ENCODE measurements at places on chromosomes 11 and 22.

GRCh38 chr11:47109051-47109726 is 67.5 kb downstream of the ARFGAP2 start:
- no peak for DNase-seq

DNA sequence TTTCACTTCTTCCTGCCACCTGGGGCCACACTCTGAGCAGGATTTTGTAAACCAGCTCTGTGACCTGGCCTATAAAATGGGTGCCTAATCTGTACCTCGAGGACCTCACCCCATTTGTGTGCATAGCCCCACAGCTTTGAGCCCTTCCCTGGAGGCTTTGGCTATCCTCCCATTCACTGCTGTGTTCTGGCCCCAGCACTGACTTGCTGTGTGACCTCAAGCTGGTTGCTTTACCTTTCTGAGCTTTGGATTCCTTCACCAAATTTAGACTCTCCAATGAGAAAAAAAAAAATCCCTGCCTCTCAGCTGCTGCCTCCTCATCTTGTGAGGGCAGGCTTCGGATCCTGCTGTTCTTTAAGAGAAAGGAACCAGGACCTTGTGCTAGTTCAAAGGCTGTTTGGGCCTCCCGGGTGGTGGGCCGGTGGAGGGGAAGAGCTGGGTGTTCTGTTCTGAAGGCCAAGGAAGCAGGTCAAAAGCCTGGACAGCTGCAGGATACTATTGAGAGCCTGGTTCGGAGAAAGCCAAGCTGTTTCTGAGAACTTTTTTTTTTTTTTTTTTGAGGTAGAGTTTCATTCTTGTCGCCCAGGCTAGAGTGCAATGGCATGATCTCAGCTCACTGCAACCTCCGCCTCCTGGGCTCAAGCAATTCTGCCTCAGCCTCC is 1.1 kb upstream of the PYGM start:
- no peak for DNase-seq

- no peak for DNase-seq
Measured at GRCh38 chr11:36195496-36196354, 93.5 kb downstream of the COMMD9 start.

- DNase-seq, result no peak
Measured at GRCh38 chr11:74248469-74248868, 63.0 kb downstream of the P4HA3 start.

- peak; percentile 75 for DNase-seq
Measured at GRCh38 chr11:65329944-65330403, 3.7 kb upstream of the DPF2 start.

GRCh38 chr22:42282943-42283277 is 12.5 kb upstream of the TCF20 start:
- no peak for DNase-seq

DNA sequence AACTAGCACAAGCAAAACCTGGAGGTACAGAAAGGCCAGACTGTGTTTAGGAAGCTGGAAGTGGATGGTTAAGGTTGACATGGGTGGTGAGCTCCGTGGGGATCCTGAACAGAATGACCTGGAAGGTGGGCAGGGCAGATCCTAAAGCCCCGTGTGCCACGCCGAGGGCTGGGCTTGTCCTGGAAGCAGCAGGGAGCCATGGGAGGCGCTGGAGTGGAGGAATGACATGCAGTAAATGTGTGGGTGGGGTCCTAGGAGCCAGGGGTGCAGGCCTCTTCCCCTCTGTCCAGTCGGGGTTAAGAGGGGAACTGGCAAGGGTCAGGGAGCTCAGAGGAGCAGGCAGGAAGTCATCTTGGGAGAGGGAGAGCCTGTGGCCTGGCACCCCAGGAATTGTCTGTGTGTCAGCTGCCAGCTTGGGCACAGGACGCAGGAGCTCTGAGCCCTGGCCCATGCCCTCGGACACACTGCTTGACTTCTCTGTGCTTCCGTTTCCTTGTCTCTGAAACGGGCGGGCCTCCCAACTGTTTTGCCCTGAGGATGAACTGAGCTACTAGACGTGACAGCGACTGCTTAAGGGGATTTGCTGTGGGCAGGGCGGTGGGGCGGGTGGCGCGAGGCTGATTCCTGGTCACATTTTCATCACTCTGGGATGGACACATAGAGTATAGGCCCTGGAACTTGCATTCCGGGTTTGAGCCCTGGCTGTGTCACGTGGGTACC is 75.7 kb downstream of the MPPED1 start:
- DNase-seq, result no peak

- DNase-seq, result no peak
Measured at GRCh38 chr11:11587122-11587521, 34.7 kb downstream of the GALNT18 start.

DNA sequence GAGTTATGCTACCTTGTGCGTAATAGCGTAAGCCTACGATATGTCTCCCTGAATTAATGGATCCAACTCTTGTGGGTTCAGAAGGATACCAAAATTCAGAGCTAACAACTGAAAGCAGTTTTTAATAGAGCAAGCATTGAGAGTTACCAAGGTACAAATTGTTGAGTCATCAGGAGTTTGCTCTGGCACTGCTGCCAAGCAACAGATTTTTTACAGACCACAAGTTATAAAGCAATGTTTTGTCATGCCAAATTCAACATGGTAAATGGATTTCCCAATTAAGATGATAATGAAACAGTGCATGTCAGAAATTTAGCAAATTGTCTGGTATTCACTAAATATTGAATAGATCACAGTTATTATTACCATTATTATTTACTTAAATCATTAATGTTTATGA is 295.6 kb downstream of the NELL1 start:
- DNase-seq, result no peak

GRCh38 chr11:91792779-91793262 is 431.8 kb upstream of the FAT3 start:
- DNase-seq, result no peak

DNA sequence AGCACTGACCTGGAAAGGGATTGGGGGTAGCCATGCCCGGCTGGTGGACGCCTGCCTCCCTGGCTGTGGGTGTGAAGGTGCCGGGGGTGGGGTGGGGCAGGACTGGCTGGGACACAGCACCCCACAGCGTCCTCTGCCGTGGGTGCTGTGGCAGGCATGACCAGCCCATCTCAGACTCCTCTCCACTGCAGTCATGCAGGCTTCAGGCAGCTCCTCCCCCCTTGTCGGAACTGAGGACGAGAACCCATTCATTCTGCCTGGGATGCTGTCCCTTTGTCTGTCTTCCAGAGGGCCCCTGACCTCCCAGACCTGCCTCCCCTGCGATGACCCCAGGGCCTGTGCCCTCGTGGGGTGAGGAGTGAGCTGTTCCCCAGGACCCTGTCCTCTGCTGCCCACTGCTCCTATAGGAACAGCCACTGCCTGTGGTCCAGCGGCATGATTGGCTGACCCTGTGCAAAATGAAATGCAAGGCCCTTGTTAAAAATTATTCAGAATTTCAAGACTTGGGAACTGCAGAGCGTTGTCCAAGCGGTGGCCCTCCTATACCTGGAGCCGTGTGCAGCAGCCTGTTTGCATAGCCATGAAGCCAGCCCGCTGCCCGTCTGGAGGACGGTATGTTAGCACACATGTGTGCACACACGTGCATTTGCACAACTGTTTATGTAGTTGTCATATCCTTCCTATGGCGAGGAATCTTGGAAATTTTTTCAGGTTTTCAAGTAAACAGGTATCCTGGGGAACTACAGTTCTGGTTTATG is 1122.3 kb downstream of the BRD1 start:
- DNase-seq, result no peak

DNA sequence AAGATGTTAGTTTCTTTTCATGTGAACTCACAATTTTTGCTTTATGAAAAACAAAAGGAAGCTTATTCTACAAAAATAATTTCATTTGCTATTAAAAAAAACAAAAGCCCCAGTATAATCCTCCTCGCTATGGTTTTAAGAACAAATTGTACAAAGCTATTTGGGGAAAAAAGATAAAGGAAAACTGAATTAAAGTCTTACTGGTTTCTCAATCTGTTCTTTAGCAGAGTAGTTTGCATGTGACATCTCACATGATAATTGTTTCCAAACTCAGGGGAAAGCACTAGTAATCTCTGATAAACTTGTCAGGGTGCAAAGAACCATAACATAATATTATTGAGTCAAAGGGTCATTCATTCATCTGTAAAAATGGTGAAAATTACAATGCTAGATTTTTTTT is 2.9 kb upstream of the DDI1 start:
- DNase-seq, result no peak

- DNase-seq, result no peak
Measured at GRCh38 chr11:14114269-14114668, 151.7 kb downstream of the SPON1 start.

DNA sequence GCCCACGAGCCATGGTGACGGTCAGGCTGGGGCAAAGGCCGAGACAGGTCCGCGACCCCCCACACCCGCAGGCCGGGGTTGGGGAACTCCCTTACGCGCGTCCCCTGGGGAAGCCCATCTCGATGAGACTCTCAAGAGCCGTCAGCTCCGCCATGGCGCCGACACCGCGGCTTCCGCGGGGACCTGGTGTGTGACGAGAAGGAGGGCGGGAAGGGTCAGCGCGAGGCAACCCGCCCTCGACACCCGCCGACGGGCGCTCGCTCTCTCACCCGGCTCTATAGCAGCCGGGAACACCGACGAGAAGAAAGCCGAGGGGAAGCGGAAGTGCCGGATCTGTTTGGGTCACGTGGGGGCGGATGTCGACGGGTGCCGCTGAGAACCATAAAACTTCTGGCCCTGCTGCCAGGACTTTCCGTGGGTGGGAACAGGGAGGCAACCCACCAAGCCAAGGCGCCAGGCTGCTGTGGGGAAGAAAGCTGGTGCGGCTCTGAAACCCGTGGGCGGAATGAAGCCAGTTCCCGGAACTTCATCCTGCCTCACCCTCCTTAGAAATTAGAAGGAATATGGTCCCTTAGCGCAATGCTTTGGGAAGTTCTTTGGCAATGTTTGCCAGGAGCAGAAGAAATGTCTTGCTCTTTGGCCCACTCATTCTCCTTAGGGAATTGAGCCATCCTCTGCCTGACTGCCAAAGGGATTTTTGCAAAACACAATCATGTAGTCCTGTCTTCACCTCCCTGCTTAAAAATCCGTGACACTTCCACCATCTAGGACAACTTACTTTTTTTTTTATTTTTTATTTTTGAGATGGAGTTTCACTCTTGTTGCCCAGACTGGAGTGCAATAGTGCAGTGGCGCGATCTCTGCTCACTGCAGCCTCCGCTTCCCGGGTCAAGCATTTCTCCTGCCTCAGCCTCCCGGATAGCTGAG is at the start of gene UBXN1:
UBXN1 (minus strand) TSS at position 304 of the 927 bp plus-strand sequence; CDS start at position 154, 150 bp downstream.
- DNase-seq, result peak; percentile 67

- no peak for DNase-seq
Measured at GRCh38 chr11:111631666-111632039, 29.4 kb downstream of the SIK2 start.
